Keratinocyte (primary cell): ENCODE measurements at places on chromosomes 2 and 18.

DNA sequence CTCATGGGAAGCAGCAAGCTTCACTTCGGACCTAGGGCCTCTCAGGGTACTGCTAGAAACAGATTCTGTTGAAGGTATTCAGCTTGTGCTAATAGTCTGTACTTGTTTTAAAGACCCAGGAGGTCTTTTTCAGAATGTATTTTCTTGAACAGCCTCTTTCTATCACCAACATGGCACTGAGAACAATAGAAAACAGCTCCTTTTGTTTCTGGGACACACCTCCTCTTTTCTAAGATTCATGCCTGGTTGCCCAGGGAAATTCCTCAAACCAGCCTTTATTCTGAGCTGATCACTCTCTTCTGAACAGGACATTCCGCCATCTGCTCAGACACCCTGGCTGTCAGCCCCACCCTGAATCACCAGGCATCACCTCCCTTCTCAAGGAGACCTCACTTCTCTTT lies 389.6 kb downstream of the TGIF1 start:
- DNase-seq, result no peak

DNA sequence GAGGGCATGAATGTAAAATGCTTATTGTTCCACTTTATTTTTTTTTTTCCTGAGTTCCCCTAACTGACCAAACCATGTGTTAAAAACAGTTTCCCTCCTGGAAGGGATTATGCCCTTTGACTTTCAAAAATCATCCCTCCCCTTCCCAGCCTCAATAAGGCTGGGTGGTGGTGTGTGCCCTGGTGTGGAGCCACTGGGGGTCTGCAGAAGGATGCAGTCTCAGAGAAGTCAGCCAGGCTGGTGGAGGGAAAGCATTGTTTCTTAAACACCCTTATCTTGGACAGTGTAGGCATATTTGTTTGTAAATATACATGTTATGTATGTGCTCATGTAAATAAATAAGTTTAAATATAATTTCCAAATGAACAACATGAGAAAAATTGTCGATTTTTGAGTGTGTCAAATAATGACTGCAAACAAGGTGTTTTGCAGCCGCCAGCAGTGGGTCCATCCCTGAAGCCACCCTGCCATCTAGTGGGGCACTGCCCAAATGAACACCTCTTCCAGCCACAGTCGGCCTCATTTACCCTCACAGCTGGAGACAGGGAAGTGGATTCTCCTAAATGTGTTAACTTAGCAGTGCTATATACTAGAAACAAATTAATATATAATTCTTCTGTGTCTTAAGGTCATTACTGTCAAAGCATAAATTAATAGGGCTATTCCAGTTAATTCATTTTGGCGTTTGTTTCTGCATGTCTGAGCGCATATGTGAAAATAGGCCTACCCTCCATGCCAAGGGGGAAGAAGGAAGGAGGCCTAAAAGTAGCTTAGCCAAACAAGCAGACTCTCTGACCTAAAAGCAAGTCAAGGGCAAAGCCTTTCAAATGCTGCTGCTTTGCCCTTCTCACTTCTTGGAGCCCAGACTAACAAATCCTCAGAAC lies 209.6 kb upstream of the PIK3C3 start:
- no peak for DNase-seq

- DNase-seq, result peak; percentile 15
Measured at GRCh38 chr2:121356058-121356640, 71.1 kb upstream of the TFCP2L1 start.

- DNase-seq, result no peak
Measured at GRCh38 chr2:8378016-8378810, 303.6 kb upstream of the ID2 start.

DNA sequence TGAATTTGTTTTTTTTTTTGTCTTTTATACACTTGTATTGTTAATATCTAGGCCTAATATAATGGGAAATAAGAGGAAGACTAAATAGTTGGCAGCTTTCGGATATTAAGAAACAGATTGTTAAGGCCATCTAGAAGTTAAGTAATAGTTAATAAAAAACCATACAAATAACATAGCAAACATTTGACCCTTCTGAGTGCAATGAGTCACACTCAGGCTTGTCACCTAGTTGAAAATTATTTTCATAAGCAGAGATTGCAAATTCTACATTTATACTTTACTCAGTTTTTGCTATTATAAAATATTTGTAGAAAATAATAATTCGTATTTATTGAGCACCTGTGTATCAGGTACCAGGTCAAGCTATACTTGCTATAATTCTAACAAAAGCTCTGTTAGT lies 2.4 kb downstream of the NUP35 start:
- DNase-seq, result no peak

- DNase-seq, result no peak
Measured at GRCh38 chr2:18290386-18290785, 270.1 kb downstream of the RDH14 start.

GRCh38 chr2:151849413-151850010 lies 21.3 kb upstream of the ARL5A start:
- no peak for DNase-seq

GRCh38 chr2:238256594-238257104 lies 16.8 kb upstream of the HES6 start:
- DNase-seq, result peak; percentile 83

DNA sequence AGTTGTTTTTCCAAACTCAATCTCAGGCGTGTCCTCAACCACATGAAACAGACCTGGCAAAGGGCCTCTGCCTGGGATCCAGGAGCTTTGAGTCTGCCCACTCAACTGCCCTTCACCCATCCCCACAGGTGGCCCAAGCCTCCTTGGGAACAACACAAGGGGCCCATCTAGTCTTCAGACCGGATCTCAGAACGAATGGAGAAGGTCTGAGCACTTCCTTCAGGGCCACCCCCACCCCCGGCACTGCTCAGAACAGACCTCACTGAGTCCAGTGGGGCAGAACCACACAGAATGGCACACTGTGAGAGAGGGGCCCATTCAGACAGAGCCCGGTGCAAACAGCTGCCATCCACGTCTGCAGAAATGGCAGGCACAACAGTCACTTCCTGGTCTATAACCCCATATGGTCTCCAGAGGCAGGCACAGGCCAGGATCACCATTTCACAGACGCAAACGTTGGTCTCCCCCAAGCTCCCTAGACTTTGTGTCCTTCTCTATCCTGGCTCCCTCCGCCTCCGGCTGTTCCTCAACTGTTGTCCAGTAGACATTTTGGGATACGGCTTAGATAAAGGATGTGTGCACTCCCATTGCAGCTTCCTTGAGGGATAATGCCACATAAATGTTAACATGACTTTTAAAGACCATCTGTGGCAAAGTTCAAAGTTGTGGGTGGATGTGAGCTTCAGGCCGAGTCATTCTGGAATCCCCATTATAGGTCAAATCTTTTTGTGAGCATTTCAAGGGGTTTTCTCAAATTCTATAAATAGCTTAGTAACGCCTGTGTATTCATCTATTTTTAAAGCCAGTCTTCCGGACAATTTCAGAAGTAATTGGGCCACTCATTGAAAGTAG lies 149.7 kb downstream of the SMAD7 start:
- no peak for DNase-seq

GRCh38 chr18:52685316-52685715 lies 345.3 kb downstream of the DCC start:
- no peak for DNase-seq

- DNase-seq, result no peak
Measured at GRCh38 chr2:130805613-130806012, 31.1 kb upstream of the ARHGEF4 start.

GRCh38 chr18:3400567-3401296 lies 49.2 kb upstream of the TGIF1 start:
- DNase-seq, result no peak

DNA sequence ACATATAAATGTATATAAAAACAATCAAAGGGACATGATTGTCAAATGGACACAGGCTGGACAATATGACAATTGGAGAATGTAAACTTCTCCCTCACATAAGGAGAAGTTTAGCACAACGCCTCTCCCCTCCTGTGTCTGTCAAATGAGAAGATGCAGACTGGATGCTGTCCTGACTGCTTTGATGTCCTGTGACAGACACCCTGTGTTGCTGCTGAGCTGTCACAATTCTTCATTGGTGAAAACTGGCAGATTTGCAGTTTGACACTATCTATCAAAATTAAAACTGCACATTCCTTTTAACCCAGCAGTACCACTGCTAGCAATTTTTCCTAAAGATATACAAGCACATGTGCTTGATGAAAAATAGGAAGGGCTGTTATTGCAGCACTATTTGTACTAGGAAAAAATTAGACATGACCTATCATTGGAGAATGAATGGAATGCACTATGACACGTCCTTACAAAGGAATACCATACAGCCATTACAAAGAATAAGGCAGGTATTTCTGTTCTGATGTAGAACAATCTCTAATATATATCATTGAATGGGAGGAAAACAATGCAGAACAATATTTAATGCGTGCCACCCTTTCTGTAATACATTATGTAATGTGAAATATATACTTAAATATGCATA lies 12.4 kb downstream of the DPYSL5 start:
- no peak for DNase-seq
